Jurkat, Clone E6-1 (cell line): ENCODE measurements at places on chromosomes 3 and 15.
A peak's percentile ranks its signal among the peaks of the same experiment; 100 is the strongest.

- no peak for DNase-seq
These were observed 127.0 kb downstream of the STAG1 start for GRCh38 chr3:136624894-136625815.

GRCh38 chr3:42213417-42213816, 52.6 kb downstream of the CCK start:
- peak; percentile 50 for DNase-seq

DNA sequence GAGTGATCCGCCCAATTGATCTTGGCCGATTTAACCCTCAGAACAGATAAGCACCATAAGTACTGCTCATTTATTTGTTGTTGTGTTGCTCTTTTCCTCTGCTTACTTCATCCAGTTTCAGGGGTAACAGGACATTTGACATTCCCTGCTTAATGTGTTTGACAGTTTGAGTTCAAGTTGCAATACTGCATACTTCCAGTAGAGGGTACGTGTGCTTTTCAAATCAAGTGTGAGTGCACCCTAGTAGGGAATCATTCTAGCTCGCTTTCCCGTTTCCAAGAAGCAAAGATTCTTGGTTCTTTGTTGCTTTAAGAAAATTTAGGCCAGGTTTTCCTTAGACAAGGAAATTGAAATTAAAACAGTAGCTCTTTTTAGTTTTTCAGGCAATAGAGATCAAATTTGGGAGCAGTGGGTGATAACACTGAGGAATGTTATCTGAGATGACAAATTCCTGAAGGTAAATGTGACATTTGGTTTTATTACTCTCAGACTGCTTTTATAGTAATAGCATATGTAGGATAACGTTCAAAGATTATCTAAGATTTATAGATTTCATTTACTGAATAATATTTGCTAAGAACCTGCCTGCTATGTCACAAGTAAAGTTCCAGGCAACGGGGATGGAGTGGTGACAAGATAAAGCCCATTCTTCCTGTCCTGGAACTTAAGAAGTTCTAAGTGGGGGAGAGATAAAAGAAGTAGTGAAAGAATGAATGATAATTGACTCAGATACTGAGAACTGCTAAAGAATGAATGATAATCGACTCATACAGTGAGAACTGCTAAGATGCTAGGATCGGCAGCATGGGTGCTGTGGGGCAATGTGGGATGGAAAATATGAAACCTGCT, 73.3 kb downstream of the SYNPR start:
- DNase-seq, result peak; percentile 54

GRCh38 chr15:75570126-75570845, 8.8 kb downstream of the PTPN9 start:
- DNase-seq, result no peak

DNA sequence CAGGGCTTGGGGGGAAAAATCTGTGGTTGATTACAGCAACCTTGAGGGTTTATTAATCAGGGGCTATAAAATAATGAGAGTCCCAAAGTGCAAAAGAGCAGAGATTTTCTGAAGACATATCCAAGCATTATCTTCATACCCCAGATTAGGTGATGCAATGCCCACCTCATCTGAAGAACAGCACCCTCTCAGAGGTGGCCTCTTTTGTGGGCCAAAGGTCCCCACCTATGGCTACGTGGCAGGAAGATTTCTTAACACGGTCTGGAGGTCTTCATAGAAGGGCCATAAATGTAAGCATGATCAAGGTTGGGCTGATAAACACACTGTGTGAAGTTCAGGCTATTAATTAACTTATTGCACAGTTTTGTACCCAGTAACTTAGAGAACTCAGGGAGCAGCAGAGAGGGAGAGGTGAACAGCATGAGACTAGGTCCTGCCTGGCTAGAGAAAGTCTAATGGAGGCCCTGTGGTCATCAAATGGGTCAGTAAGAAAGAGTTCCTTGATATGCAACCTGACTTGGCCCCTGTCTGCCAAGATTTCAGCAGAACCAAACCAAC, 29.6 kb upstream of the RBP2 start:
- DNase-seq, result no peak

DNA sequence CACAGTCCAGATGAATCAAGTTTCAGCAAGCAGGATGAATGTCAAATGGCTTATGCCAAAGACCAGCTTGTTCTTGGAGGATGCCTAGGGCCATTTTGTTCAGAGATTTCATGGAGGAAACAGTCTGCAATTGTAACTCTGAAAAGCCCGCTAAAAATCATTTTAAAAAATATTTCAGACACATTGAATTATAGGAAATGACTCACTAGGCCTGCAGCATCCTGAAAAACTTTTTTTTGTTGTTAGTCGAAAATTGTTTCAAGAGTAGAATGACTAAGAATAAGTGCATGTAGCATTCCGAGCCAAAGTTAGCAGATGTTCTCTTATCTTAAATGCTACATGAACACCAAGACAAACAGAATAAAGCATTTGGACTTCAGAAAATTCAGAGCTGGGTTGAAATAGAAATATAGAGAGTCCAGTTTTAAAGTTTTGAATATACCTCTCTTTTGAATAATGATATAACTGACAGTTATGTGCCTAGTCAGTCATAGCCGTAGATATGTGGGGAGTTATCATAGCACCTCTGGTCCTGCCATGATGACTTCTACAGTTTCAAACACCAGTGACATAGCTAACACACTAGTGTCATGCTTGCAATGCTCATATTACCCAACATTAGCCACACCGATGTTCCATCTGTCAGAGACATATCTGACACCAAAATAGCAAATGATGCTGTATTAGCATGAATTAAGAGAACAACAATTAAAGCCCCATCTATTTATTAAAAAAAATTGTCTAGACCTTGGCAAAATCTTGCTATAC, 1462.8 kb upstream of the GBE1 start:
- no peak for DNase-seq

DNA sequence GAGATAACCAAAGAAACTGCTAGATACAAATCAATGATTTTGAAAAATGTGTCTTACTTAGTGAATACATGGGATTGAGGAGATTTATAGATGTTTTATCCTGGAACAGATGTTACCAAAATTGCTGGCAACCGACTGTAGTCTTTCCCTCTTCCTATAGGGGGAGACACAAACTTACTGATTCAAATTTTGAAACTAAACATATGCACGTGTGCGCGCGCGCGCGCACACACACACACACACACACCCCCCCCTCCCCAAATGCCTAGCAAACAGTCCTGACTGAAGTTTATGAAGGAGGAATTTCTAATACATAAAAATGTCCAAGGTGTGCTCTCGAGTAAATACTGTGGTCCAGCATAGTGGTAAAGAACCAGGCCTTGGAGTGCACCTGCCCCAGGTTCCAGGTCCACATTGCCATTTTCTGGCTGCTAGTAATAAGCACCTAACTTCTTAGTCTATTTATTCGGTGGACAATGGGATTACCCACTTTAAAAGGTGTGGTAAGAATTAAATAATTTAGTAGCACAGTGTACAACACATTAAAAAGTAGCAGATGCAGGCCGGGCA, 18.5 kb upstream of the C3orf62 start:
- peak; percentile 30 for DNase-seq

GRCh38 chr15:61880084-61880483, 180.2 kb downstream of the VPS13C start:
- no peak for DNase-seq
